RWPE1 (cell line): ENCODE measurements at places on chromosomes 7 and 10.

GRCh38 chr7:150997817-150998216 lies 7.0 kb downstream of the NOS3 start:
- no peak for DNase-seq

DNA sequence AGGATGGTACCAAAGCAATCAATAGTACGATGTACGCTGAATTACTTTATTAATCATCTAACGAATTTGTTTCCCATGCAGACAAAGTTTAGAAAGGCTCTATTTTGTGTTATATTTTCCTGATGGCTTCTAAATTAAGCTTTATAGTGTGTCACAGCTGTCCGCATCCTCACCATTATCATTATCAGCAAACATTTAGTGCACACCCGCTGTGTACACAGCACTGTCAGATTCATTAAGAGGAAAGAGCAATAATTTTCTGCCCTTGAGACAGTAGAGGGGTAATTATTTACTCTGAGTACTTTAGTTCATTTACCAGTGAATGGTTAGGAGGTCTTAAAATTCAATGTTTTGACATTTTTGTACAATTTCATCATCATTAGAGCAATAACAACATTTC lies 233.3 kb upstream of the PTPRZ1 start:
- DNase-seq: no peak

GRCh38 chr7:76430836-76431235 lies 6.1 kb downstream of the ZP3 start:
- DNase-seq: no peak

- DNase-seq: peak; percentile 65
These were observed 228.5 kb downstream of the CDK14 start for GRCh38 chr7:90824386-90825307.

DNA sequence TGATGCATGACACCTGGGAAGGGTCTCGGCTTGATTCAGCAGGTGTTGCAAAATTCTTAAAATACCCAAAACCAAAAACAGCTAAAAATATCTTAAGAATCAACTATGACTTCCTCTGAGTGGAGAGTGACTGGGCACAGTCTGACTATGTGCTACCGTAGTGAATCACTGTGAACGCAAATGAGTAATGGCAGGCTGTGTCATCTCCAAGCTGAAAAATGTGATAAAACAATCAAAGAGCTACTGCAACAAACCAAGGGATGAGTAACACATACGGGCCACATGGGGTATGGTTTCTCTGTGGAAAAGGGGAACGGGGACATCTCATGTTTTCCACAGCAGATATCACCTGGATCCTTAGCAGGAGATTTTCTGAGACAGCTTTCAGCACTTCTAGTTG lies 127.5 kb downstream of the ABCA13 start:
- peak; percentile 78 for DNase-seq

- no peak for DNase-seq
These were observed 32.4 kb downstream of the TARP start for GRCh38 chr7:38241071-38241470.

GRCh38 chr10:50362547-50363125 lies 111.3 kb upstream of the ASAH2 start:
- DNase-seq: no peak

DNA sequence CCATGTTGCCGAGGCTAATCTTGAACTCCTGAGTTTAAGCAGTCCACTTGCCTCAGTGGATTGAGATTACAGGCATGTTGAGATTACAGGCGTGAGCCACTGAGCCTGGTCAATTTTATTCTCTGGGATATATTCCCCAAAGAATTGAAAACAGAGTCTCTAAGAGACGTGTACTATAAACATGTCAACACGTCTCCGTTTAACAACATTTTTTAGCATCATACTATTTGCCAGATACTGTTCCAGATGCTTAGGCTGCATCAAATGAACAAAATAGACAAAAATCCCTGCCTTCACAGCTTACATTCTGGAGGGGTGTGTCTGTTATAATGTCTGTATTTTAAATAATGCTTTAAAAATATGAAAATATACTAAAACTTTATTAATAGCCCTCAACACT lies 54.1 kb upstream of the PRKG1 start:
- DNase-seq: no peak

GRCh38 chr7:143992670-143993069 lies 7.5 kb upstream of the OR6B1 start:
- DNase-seq: no peak

GRCh38 chr10:119257899-119258419 lies 50.6 kb downstream of the GRK5 start:
- DNase-seq: no peak

- DNase-seq: no peak
These were observed 163.6 kb downstream of the KCND2 start for GRCh38 chr7:120436487-120437060.

DNA sequence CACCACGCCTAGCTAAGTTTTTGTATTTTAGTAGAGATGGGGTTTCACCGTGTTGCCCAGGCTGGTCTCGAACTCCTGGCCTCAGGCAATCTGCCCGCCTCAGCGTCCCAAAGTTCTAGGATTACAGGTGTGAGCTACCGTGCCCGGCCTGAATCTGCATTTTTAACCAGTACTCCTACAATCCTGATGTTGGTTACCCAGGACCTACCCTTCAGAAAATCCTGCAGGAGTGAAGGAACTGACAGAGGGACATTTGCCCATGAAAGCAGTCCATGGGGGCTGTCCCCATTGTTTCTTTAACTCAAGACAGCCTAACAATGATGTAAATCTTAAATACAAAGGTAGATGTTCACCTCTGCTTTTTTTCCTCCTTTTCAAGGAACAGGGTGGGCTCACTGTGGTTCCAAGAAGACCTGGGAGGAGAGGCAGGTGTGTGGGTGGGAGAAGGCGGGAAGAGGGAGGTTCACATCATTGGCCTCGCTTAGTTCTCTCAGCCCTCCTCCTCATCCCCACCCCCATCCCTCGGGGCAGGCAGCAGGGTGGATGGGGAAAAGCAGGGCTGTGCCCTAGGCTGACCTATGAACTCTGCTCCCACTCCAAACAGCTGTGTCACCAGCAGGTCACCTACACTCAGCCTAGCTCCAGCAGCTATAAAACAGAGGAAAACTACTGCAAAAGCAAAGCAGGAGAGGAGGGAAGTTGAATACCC lies 13.5 kb downstream of the LRRC20 start:
- DNase-seq: no peak

DNA sequence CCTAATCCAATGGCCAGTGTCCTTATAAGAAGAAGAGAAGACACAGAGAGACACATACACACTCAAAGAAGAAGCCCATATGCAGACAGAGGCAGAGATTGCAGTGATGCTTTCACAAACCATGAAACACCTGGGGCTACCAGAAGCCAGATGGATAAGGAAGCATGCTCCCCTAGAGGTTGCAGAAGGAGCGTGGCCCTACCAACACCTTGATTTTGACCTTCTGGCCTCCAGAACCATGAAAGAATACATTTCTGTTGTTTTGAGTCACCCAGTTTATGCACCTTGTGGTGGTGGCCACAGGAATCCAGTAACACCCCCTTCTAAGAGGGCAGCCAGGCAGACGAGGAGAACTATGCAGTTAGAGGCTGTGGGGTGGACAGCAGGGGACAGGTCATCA lies 43.5 kb downstream of the AOC1 start:
- no peak for DNase-seq

DNA sequence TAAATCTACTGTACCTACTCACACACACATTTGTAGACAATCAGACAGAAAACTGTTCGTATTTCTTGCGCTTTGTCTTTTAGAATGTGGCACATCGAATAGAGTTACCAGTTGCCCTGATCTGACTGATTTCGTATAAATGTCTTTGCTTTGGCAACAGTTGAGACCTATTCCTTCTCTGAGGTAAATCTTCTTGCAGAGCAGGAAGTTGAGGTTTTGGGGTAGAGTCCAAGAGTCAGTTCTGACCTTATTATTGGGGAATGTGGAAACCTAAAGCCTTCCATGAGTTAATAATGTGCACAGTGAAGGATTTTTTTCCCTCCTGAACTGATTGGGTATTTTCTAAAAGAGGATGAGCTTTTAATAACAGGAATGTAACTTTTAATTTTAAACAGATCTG lies 135.3 kb downstream of the KIAA1217 start:
- DNase-seq: peak; percentile 82

- no peak for DNase-seq
These were observed 312.1 kb upstream of the MEOX2 start for GRCh38 chr7:15998617-15999016.

- no peak for DNase-seq
These were observed 27.3 kb downstream of the CAMK2G start for GRCh38 chr10:73847031-73847430.

GRCh38 chr7:18901351-18901750 lies 216.1 kb downstream of the TWIST1 start:
- DNase-seq: no peak

DNA sequence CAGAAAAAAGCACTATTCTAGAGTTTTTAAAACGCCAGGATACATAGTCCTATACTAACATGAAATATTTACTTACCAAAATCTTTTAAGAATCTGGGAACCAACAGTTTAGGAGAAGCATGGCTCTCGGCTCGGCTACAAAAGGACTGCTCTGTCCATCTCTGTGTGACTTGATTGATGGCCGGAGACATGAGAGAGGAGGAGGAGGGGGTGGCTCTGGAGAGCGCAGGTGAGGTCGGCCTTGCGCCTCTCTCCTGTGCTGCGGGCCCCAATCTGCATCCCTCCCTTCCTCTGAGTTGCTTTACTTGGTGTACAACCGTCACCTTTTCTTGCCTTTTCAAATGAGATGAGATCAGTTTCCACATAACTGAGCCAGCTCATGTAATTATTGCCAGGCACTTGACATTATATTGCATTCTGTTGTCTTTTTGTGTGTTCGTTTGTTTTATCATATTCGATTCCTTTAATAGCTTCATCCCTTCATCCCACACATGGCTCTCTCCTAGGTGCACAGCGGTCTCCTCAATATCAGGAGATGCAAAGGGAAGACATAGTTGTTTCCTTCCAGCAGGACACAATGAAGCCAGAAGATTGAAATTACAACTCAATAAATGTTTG lies 87.8 kb upstream of the KLF6 start:
- DNase-seq: no peak

- DNase-seq: no peak
These were observed 446.4 kb downstream of the SDK1 start for GRCh38 chr7:3747467-3747866.

DNA sequence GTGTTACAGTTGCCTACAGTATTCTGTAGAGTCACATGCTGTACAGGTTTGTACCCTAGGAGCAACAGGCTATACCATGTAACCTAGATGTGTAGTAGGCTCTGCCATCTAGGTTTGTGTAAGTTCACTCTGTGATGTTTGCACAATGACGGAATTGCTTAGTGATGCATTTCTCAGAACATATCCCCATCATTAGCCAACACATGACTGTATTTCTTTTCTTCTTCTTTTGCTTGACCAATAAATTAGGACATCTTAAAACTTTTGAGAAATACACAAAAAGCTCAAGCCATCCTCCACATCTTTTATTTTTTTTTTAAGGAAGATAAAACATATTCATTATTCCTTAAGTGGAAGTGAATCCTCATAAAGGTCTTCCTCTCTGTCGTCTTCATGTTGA lies 5.4 kb upstream of the PFKFB3 start:
- DNase-seq: no peak

DNA sequence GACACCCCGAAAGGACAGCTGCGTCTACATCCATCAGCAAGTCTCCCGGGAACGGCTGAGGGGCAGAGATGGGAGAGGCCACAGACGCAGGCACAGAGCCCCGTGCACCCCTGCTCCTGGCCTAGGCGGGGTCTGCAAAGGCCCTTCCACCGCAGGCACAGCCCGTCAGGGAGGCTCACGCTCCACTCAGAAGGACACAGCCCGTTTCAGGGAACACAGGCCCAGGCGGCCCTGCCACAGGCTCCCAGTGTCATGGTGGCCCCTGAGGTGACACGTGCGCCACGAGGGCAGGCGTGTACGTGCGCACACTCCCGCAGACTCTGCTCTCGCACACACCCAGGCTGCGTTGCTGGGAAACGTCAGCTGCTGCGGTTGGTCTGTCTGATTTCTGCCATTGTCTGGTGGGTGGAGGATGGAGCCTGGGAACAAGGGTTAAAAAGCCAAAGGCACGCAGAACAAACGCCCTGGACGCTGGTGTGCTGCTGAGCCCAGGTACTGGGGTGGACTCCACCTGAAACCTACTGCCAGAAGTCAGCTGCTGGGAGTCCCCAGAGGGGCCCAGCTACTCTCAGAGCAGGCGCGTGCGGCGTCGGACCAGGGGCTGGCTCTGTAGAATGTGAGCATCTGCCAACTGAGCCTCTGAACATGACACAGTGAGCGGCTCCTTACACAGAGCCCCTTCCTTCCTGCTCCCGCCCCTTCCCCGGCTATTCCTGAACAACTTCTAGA lies 13.1 kb downstream of the GPER1 start:
- no peak for DNase-seq

GRCh38 chr7:149872419-149873073 lies 1.2 kb upstream of the ATP6V0E2 start:
- DNase-seq: peak; percentile 66

DNA sequence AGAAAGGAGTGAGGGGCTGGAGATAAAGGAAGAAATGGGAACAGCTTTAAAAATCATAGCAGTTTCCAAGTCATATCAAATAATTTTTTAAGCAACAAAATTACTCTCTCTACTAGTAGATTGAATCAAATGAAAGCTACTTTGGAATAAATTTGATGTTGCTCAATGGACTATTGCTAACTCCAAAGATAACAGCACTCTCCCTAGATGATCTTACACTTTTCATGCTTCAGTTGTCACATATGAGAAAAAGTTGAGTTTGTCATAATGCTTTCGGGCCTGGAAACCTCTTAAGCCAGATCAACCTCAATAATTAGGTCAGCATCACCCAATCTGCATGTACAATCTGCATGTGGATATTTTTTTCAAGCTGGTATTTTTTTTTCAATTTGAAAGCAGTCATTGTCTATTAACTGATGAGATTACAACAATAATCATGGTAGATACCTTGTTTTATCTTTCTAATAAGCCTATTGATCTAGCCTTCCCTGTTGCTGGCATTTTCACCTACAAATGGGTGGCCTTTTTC lies 31.3 kb downstream of the LIPJ start:
- no peak for DNase-seq

DNA sequence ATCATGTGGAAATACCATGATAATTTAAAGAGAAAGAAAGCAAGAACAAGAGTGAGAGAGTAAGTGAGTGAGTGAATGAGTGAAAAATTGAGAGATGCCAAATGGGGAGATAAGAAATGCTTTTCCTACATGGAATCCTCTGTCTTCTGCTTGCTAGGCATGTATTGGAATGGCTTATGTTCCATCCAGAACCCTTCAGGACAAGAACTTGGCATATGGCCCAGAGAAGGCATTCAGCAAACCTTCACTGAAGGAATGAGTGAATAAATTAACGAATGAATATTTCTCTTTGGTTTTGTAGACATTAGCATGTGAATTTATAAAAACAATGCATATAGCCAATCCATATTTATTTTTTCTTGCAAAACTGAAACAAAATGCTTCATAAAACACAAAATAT lies 162.2 kb downstream of the LRRTM3 start:
- no peak for DNase-seq

- DNase-seq: no peak
These were observed 11.7 kb upstream of the TMEM243 start for GRCh38 chr7:87231258-87231657.
